ENCODE measurements at places on chromosomes 12 and 14.

GRCh38 chr14:37116933-37117849 is 55.2 kb downstream of the SLC25A21 start:
- DNase-seq: no peak

GRCh38 chr14:105408592-105408991 is 10.3 kb downstream of the TEX22 start:
- DNase-seq: no peak

DNA sequence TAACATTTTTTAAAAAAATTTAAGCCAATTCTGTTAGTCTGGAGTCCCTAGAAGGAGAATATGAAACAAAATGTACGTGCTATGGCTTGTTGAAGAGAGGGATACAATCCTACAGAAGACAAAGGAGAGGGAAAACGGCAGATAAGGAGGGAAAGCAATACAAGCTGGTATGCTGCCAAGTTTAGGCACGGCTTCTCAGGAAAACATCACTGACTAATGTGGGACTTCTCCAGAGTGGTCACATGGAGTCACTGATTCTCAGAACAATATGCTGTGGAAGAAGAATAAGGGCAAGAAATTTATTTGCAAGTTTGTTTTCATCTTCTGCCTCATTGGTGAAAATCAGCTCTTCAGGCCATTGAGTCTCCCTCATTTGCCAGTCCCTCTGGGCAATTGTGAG is 22.9 kb upstream of the NR1H4 start:
- DNase-seq: no peak

DNA sequence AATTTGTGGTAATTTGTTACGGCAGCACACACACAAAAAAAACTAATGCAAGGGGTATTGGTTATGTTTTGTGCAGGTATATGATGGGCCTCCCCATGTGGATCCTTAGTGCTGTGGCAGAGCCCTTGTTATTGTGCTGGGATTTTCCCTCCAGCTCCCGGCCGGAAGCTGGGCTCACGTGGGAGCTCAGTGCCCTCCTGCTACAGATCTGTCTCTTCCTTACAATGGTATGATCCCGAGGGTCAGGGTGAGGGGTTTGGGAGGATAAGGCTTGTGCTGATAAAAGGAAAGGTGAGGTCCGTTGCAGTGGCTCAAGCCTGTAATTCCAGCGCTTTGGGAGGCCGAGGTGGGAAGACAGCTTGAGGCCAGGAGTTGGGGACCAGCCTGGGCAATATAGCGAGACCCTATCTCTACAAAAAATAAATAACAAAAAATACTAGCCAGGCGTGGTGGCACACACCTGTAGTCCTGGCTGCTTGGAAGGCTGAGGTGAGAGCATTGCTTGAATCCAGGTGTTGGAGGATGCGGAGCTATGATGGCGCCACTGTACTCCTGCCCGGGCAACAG is 861 bp upstream of the SLC48A1 start:
- DNase-seq: no peak

DNA sequence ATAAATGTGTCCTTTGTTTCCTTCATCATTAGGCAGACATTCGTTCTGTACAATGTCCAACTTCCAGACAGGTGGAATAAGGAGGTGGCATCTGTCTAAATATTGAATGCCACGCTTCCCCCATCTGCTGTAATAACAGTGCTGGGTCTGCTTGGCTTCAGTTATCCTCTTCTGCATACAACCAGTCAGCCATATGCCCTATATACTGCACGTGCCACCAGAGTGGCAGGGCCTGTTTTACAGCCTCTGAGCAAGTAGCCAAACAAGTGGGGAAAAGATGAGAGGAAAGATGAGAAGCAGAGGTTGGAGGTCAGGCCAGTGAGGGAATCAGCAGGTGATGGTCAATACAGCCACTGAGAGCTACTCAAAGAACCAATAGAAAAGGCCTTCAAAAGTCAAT is 55.4 kb downstream of the OTX2 start:
- DNase-seq: no peak

GRCh38 chr14:58650857-58651256 is 13.1 kb downstream of the DACT1 start:
- DNase-seq: no peak

- no peak for DNase-seq
Measured at GRCh38 chr12:26919216-26919555, 18.6 kb downstream of the INTS13 start.

DNA sequence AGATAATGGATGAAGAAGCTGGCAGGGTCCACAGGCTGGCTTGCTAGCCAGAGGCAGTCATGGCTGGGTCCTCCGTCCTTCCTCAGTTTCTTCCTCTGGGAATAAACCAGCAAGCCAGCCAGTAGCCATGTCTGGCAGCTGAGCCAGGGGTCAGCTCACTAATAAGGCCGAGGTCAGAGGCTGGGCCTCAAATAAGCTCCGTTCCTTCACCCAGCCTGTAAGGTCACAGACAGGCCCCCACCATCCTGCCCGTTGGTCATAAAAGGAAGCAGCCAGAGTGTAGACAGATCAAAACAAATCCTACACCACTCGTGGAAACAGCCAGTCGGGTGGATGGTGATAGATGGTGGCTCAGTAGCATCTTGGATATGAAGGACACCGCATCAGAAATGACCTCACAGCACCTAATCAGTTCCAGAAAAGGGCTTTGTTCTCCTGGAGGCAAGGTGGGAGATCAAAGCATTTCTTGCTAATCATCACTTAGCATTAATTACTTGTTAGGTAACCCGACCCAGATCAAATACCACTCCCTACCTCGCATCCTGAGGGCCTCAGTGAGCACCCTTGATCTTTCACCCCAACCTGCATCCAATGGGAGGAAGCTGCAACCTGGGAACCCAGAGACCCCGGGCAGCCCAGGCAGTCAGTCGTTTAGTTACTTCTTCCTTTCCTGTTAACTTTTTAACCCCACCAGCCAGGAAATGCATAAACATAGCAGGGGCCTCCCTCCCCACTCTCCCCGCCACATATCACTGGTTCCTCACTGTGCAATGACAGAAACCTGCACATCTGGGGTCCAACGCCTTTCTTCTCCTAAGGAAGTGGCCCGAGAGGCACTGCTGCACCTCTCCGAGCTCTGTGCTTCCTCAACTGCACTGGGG is 90.2 kb downstream of the KDM2B start:
- DNase-seq: no peak

- DNase-seq: no peak
Measured at GRCh38 chr14:100880271-100881101, 23.0 kb downstream of the RTL1 start.

DNA sequence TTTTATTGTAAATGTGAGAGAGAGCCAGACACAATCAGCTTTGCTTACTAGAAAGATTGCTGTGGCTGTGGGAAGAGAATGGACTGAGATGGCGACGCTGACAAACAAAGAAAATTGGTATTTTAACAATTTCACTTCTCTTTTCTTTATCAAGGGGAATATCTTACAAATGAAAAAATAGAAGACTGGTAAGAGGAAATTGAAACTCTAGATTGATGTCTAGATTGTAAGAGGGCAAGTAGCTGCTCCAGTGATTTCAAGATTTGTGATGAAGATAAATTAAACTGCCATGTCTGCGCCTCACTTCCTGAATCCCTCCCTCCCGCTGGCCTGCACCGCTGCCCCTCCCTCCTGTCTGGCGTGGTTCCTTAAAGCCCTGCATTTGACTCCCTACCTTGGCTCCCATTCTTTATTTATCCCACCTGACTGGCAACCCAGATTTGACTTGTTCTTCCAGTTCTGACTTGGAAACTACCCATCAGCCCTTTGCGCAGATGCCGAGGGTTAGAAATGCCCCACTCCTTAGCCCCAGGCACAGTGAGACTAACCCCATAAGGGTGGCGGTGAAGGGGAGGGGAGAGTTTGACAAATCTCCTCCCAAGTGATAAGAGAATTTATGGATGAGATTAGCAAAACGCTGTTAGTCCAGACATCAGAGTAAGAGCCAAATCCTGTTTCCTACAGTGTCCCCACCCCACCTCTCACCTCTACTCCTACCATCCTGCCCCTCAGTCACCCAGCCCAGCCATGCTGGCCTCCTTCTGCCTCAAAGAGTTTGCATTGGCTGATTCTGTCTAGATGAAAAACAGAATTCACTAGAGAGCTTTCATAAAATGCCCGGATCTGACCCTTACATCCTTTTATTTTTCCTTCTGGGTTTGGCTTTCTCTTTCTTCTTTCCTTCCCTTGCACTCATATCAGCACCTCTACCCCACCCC is 125.3 kb upstream of the ATF7IP start:
- DNase-seq: no peak

- no peak for DNase-seq
Measured at GRCh38 chr14:104798300-104799243, 2.3 kb upstream of the ZBTB42 start.

GRCh38 chr12:79151956-79152355 is 287.4 kb downstream of the SYT1 start:
- no peak for DNase-seq

- DNase-seq: no peak
Measured at GRCh38 chr12:101969-102878, 35.7 kb downstream of the IQSEC3 start.

GRCh38 chr12:11171969-11172675 is 1.1 kb downstream of the SMIM10L1 start:
- peak; percentile 69 for DNase-seq

- no peak for DNase-seq
Measured at GRCh38 chr12:40587421-40587820, 104.8 kb upstream of the CNTN1 start.

GRCh38 chr14:89669193-89669592 is 252.2 kb upstream of the FOXN3 start:
- no peak for DNase-seq

DNA sequence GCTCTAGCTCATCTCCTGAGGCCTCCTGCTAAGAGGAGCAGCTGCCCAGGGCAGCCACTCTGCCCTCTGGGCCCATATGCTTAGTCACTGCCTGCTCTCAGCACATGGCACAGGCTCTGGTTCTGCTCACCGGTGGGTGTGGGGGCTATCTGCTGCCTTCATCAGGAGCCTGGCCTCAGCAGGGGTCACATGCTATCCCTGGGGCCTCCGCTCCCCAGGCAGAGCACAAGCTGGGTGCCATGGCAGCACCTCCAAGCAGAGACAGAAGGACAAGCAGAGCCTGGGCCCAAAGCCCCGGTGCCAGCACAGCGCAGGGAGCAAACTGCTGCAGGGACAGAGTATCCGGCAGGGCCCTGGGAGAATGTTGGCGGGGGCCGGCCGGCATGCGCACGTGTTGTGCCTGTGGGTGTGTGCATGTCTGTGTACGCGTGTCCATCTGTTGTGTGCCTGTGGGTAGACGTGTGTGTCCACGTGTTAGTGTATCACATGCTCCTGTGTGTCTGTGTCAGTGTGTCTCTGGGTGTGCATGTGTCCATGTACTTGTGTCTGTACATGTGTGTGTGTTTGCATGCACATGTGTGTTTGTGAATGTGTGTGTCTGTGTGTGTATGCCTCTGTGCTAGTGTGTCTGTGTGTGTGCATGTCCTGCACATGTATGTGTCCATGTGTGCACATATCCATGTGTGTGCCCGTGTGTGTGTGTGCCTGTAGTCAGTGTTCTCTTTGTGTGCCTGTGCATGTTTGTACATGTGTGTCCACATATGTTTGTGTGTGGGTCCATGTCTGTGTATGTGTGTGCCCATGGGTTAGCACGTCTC is 326.9 kb downstream of the TMEM121 start:
- no peak for DNase-seq

- no peak for DNase-seq
Measured at GRCh38 chr14:33364466-33364865, 425.8 kb downstream of the NPAS3 start.

All from NCI-H187 (cell line).